Stimulated activated CD8-positive, alpha-beta memory T cell treated with anti-CD3 and anti-CD28 coated beads, Interleukin-7, amount 100 ng/mL, for 24 hours (primary cell): ENCODE measurements at places on chromosomes 6 and 20.

- no peak for DNase-seq
Measured at GRCh38 chr6:154494592-154495311, 15.7 kb downstream of the CNKSR3 start.

- no peak for DNase-seq
Measured at GRCh38 chr6:24053057-24053456, 73.0 kb upstream of the NRSN1 start.

DNA sequence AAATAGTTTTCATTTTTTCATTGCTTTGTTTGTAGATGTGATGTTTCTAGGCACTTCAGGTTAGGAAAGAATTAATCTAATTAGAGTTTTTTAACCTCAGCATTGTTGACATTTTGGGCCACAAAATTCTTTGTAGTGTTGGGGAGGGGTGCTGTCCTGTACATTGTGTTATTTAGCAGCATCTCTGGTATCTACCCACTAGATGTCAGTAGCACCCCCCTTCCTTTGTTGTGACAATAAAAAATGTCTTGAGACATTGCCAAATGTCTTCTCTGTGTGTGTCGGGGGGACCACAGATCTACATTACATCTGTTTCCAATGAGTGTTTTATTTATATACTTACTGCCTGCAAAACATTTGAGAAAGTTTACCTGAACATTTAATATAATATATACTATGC lies 45.6 kb downstream of the EYA4 start:
- no peak for DNase-seq

DNA sequence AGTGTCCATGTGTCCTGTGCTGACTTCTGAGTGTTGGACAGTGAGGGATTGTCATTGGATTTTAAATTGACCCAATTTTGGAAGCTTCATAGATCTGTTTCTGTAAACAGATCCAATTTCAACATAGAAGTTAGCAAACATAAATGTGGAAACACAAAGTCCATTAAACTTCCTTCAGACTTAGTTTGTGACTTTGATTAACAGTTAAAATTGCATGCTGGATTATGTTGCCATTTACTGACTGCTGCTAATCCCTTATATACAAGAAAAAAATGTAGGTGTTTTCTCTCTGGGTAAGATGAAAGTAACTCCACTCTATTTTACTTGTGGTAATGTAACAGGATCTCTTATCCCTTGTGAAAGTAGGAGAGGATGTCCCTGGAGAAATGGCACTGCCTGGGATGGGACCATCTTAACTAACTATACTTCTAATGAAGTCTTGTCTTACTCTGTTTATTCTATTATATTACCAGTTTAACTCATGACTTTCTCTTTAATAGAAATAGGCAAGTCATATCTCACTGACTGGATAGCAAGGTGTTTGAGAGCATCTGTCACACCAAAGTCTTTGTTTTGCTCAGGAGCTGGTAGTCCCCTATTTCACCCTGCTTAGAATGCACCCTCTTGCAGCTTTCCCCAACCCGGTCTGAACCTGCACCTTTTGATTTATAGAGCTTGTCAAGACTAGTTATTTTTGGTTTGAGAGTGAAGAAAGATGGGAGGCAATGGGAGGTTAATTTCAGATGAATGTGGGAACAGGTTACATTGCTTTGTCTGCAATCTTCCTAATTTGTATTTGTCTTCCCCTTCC lies 7.2 kb downstream of the TPX2 start:
- no peak for DNase-seq

- DNase-seq, result no peak
Measured at GRCh38 chr20:45049904-45050471, 50.9 kb downstream of the KCNS1 start.

DNA sequence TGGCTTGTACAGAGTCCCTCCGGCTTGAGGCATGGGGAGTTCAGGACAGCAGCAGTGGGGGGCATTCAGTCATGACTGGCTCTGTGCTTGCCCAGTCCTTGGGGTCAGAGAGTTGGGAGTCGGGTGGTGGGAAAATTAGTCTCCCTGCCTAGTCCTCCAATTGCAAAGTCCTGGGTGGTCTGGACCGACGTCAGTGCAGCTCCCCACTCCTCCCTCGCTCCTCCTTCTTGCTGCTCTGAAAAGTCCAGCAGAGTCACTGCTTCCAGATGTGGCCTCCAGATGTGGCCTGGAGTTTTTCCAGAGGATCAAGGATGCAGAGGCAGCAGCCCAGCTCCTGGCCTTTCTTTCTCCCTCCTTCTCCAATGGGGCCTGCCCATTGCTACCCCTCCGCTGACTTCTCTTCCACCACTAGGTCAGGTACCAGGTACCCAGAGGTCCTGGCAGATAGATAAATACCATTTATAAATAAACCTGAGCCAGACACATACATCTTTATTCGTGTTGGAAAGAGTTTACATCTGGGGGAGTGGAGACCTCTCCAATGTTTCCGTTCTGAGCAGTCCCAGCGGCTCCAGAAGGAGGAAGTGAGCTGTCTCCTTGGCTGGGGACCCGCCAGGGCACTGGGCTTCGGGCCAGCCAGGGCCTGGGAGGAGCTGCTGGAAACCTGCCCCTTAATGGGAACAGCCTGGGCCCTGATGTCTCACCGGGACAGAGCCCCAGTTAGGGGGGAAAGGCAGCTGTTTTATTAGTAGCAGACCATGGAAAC lies 49.0 kb upstream of the RNF24 start:
- no peak for DNase-seq

GRCh38 chr6:22027040-22027725 lies 269.7 kb downstream of the PRL start:
- no peak for DNase-seq

GRCh38 chr6:100464162-100464851 lies 414 bp downstream of the SIM1 start:
- no peak for DNase-seq

DNA sequence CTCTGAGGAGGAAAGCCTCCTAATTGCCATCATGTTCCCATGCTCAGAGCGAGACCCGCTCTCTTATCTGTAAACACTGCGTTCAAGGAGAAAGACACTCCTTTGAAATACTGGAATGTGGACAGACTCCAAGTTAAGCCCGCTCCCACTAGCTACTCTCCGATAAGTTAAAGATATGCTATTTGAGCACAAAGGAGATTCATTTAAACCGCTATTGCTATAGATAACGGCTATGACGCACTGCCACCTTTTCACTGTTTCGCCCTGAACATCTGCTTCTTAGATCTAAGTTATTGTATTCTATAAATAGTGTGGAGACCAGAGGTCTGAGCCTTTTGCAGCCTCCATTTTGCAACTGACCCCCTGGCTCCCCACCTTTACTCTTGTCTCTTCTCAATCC lies 82.3 kb downstream of the GPX5 start:
- no peak for DNase-seq

DNA sequence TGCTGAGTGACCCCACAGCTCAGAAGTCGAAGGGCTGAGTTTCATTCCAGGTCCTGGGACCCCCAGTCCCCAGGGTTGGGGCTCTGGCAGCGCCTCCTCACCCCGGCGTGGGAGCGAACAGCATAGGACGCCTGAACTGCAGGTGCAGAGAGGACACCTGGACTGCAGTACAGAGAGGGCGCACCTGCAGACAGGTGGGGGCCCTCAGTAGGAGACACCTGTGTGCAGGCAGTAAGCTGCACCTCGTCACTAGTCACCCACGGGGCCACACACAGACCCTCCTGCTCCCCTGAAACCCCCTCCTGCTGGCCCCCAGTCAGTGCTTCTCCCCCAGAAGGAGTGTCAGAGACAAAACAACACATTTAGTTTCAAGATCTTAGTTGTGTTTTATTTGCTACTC lies 8.6 kb upstream of the NKAIN4 start:
- no peak for DNase-seq

DNA sequence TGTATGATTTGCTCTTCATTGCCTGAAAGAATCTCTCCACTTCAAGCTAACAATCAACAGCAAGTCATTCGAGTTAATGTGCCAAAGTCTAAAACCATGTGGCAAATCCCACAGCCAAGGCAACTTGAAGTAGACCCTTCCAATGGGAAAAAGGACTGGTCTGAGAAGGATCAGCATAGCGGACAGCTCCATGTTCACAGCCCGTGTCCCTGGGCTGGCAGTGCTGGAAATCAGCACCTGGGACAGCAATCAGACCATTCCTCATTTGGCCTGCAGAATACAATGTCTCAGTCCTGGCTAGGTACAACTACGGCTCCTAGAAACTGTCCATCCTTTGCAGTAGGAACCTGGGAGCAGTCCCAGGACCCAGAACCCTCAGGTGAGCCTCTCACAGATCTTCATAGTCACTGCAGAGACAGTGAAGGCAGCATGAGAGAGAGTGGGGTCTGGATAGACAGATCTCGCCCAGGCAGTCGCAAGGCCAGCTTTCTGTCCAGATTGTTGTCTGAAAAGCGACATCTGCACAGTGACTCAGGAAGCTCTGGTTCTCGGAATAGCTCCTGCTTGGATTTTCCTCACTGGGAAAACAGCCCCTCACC lies 1.1 kb downstream of the GJA10 start:
- no peak for DNase-seq

GRCh38 chr6:37675606-37676005 lies 22.1 kb downstream of the MDGA1 start:
- DNase-seq, result no peak

DNA sequence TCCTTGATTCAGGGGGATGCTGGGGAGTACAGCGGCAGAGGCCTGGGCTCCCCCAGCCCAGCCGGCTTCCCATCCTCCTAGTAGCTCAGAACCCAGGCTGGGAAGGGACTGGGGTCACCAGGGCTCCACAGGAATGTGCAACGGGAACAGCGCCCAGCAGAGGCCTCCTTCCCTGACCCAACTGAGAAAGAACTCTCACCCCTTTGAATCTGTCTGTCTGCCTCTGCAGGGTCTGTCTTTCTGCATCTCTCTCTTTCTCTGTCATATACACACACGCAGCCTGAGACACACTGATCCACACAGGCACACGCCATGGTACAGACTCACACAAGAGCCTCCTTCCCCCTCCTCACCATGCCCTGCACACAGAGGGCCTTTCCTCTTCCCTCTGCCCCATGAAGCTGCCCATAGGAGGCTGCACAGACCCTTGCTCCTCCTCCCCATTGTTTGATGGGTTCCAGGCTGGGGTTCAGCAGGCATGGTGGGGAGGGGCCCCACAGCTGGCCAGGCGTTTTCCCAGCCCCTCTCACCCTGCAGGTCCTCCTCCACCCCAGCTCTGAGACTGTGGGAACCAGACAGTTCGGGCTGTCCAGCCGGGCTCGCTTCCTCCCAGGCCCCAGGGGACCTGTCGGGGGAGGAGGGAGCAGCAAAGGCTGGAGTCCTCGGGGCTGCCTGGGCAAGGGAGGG lies 2.8 kb downstream of the FOXS1 start:
- DNase-seq, result no peak

DNA sequence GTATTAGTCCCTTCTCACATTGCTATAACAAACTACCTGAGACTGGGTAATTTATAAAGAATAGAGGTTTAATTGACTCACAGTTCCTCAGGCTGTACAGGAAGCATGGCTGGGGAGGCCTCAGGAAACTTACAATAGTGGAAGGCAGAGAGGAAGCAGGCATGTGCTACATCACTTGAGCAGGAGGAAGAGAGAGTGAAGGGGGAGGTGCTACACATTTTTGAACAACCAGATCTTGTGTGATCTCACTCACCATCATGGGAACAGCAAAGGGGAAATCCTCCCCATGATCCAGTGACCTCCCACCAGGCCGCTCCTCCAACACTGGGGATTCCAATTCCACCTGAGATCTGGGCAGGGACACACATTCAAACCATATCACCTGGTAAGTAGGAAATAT lies 630.6 kb downstream of the QKI start:
- no peak for DNase-seq

GRCh38 chr6:79232696-79233462 lies 1.6 kb downstream of the HMGN3 start:
- no peak for DNase-seq

DNA sequence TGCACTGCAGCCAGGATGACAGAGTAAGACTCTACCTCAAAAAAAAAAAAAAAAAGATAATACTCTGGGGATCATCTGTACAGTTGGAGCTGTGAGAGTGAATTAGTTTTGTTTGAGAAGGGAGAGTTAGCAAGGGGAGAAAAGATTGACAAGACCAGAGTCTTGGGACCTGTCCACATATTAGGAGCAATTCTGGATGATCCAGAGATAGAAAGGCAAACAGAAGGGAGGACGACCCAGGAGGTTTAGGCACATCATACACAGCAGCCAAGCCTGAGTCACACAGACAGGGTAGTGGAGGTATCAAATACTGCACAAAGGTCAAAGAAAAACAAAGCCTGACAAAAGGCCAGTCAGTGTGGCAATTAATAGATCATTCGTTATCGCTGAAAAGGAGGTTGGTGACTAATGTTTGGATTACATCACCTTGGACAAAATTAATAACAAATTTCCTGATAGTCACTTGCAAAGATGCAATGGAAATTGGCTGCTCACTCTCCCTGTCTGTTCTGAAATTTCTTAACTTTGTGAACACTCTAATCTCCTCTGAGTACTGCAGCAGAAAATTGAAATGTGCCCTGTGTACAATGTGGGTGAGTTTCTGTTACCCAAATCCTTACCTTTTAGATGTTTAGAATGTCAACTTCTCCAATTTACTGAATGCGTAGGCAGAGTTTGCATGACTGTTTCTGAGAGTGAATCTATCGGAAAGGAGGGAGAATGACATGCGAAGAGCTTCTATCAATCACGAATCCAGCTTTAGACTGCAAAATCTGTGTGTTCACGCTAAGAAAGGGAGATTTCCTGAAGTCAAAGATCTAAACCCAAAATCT lies 105.4 kb downstream of the TSHZ2 start:
- DNase-seq, result no peak

- no peak for DNase-seq
Measured at GRCh38 chr20:4632876-4633275, 88.8 kb upstream of the PRND start.

DNA sequence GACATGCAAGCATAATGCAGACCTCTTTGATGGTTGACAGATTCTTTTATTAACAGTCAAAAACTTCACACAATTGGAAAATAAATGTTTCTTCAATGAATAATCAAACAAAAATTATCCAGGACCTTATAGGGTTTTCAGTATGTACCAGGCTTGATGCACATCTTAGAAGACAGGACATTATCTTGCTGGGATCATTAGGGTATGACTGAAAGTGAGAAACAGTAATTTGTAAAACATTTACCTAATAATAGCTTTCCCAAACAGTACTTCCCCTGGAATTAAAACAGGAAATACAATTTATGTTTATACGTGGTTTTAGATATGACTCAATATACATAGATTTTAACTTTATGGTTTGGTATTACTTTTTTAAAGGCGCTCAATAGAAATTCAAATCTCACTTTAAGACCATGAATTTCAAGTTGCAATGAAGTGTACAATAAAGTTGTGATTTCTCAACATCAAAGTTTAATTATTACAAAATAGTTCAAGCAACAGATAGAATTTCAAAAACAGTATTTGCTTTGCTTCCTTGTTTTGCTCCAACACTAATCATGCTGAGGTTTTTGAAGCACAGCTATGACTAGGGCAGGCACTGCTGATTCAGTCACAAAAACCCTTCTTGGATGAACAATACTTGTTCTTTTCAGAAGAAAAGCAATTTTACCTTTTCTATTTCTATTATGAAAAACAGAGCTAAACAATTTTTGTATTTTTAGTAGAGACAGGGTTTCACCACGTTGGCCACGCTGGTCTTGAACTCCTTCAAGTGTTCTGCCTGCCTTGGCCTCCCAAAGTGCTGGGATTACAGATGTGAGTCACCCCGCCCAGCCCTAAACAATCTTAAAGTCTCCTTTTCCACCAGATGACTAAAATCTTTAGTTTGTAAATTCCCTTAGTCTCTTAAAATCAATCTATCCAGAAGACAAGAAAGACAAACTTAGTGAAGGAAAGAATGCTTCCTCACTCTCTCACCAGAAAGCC lies 13.7 kb downstream of the SOD2 start:
- DNase-seq, result no peak
